ENCODE measurements at places on chromosomes 6 and 20.
A peak's percentile ranks its signal among the peaks of the same experiment; 100 is the strongest.

GRCh38 chr6:93447874-93448273 is 28.5 kb upstream of the EPHA7 start:
- DNase-seq = no peak

DNA sequence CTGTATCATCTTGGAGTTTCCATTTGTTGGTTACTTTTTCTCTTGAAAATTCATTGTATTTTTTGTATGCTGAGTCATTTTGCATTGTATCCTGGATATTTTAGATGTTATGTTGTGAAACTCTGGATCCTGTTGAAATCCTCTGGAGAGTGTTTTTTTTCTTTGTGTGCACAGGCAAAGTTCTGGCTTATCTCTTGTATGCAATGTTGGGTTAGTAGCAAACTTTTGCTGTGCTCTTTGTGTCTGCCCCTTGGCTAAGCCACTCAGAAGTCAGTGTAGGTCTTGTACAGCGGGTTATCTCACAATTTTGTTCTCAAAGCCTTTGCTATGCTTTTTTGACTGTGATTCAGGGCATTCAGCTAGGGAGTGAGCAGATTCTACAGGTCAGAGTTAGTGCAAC is 29.1 kb upstream of the LMBRD1 start:
- DNase-seq = no peak

- no peak for DNase-seq
Measured at GRCh38 chr20:62212299-62212698, 7.8 kb downstream of the HRH3 start.

DNA sequence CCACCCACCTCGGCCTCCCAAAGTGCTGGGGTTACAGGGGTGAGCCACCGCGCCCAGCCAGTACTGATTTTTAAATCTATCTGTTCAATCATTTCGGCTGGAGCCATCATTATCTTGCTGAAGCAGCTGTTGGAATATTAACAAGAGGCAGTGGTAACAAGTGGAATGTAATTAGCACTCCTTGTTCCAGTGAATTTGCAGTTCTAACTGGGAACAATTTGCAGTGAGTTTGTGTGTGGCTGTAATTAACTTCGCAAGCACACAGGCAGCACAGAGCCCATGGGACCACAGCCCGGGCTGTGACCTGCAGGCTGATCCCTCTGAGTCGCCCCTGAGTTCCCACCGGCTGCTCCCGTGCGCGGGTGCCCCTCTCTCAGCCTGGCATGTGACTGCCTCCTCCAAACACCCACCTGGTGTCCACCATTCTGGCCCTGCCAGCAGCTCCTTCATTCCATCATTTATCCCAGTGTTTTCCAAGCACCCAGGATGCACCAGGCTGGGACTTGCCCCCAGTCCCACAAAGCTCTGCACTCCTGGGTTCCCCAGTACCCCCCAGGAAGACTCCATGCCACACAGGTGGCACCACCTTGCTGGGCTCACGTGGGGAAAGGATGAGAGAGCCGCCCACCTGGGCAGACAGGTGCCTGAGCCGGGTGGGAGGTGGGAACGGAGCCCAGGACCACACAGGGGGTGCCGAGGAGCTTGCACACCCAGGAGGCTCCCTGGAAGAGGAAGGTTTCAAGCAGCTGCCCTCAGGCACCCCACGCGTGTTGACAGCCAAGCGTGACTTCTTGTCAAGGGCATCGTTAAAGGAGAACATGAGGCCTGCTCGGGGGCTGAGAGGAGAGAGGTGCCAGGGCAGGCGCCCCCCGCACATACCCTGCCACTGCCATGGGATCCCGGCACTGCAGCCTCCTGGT is 75.2 kb downstream of the YTHDF1 start:
- no peak for DNase-seq

GRCh38 chr20:36106606-36107005 is 47.9 kb upstream of the EPB41L1 start:
- no peak for DNase-seq

GRCh38 chr6:112535816-112536215 is 188.7 kb downstream of the RFPL4B start:
- DNase-seq = no peak

GRCh38 chr6:107068691-107069630 is 41.0 kb downstream of the MTRES1 start:
- no peak for DNase-seq

GRCh38 chr6:37171201-37171969 is 1.4 kb downstream of the PIM1 start:
- DNase-seq = no peak

GRCh38 chr6:31399589-31400466 is 3.6 kb upstream of the MICA start:
- peak; percentile 82 for DNase-seq

- no peak for DNase-seq
Measured at GRCh38 chr6:46985943-46986342, 56.2 kb downstream of the ADGRF1 start.

GRCh38 chr20:37411408-37412219 is 65.7 kb downstream of the SRC start:
- no peak for DNase-seq

GRCh38 chr6:44609051-44609612 is 221.6 kb downstream of the CDC5L start:
- DNase-seq = no peak

DNA sequence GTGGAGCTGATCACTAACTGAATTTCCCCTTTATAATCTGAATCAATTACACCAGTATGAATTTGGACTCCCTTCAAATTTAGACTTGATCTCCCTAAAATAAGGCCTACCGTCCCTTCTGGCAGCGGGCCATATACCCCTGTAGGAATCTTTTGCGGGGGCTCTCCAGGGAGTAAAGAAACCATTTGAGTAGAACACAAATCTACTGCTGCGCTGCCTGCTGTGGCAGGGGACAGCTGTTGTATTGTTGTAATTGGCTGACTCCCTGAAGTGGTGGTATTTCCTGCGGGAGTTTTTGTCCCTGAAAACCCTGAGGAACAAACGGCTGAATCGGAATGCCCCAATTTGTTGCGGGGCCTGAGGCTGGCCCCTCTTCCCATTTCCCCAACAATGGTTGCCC is 16.0 kb upstream of the PTCRA start:
- no peak for DNase-seq

DNA sequence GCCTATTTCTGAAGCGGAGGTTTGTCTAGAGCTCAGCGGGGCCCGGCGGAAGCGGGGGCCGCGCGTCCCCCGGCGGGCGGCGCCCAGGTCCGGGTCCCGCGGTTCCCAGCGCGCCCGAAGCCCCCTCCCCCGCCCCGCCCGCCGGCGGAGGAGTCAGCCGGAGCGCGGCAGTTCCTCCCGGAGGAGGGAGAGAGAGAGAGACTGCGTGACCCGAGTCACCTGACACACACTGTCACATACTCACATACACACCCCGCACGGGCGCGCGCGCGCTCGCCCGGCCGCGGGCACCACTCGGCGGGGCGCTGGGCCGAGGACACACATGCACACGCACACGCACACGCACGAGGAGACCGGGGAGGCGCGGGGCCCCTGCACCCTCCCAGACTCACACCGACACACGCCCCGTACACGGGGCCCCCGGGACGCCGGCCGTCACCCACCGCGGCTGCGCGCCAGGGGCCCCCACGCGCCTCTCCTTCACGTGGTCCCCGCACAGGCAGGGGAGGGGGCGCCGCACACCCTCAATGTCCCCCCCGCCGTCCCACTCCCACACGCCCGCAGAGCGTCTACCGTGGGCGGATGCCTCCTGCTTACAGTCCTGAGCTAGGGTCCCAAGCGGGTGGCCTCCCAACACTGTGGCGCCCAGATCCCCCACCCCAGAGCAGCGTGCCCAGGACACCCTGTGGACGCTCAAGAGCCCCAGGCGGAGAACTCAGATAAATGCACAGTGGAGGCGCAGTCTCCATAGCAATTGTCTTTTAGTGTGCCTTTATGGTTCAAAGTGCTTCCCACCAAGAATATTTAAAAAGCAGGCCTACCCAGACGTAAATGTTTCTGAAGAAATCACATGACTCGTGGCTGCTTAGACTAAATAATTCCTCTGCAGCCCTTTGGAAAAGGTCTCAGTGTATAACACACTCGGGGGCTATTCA is at the start of gene RRAGD:
Gene RRAGD (minus strand): TSS at position 203 of the 935 bp plus-strand sequence. CDS start 280 bp downstream, outside the sequence.
- no peak for DNase-seq

DNA sequence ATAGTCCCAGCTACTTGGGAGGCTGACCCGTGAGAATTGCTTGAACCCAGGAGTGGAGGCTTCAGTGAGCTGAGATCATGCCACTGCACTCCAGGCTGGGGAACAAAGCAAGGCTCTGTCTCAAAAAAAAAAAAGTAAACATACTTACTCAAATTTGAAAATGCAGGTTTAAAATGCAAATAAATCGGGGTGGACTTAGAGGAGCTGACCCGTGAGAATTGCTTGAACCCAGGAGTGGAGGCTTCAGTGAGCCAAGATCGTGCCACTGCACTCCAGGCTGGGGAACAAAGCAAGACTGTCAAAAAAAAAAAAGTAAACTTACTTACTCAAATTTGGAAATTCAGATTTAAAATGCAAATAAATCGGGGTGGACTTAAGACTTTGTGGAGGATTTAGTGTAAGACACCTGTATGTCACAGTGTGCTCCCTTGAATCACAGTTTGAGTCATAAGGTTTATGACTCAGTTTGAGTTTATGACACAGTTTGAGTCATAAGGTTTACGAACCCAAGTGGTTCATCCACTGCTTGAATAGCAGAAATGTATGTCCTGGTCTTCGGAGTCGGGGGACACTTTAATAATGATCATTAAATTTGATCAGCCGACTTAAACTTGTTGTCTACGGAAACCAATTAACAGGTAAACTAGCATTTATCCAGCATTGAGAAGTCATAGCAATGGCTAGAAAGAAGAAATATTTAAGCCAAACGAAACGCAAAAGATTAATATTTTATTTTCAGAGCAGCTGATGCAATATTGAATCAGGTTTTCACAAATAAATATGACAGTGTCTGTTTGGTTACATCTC is 6.8 kb upstream of the MRPS10 start:
- no peak for DNase-seq

Measured in T1000 (cell line).